ENCODE measurements at places on chromosomes 3 and 15.

- no peak for DNase-seq
Observed at GRCh38 chr15:75651810-75652543, 4.3 kb downstream of the SNX33 start.

DNA sequence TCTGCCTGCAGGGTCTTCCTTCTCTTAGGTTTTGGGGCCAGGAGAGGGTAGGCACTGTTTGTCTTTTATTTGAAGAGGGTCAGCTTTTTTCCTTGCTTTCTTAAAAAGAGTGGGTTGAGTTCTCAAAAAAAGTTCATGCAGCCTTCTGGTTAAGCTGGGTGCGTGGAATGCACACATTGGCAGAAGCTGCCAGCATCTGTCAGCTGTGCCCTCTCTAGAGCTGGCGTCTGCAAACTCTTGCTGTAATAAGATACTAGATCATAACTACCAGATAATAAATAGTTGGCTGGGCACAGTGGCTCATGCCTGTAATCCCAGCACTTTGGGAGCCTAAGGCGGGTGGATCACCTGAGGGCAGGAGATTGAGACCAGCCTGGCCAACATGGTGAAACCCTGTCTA lies 373.4 kb downstream of the OCA2 start:
- no peak for DNase-seq

- DNase-seq, result no peak
Observed at GRCh38 chr3:52507359-52507758, 12.2 kb downstream of the STAB1 start.

DNA sequence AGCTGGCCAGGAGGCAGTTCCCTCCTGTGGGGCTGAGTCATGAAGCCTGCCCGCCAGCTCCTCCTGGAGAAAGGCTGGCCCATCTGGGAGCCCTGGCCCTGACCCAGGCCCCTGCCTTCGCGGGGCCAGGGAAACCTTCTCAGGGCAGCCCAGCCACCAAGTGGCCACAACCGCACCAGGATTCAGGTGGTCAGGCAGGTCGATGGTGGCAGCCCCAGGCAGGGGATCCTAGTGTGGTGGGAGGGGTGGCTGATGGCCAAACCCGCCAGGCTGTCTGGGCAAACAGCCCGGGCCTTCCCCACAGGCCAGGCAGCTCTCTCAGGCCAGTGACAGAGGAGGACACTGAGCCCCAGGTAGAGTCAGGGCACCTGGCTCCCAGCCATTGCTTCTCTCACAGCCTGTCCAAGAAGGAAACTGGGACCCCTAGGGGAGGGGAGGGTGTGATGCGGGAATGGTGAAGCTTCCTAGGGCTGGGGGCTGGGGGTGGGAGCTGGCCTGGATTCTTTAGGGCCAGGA lies 1.2 kb downstream of the TWF2 start:
- no peak for DNase-seq

- DNase-seq, result no peak
Observed at GRCh38 chr3:151635905-151636304, 97.8 kb upstream of the AADACL2 start.

DNA sequence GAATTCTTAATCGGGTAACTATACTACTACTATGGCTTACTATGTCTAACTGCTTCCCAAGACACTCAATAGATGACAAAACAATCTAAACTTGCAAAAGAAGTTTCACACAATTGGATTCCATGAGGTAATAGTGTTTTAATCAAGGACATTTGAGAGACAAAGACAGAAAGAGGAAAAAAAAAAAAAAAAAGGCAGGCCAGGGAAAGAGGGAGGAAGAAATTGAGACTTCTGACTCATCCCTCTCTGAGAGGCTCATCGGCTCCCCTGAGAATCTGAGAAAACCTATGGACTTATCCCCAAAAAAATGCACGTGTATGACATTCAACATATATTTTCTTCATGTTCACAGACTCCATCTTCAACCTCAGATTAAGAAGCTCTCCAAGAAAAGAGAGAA lies 61.0 kb downstream of the SCAPER start:
- no peak for DNase-seq

DNA sequence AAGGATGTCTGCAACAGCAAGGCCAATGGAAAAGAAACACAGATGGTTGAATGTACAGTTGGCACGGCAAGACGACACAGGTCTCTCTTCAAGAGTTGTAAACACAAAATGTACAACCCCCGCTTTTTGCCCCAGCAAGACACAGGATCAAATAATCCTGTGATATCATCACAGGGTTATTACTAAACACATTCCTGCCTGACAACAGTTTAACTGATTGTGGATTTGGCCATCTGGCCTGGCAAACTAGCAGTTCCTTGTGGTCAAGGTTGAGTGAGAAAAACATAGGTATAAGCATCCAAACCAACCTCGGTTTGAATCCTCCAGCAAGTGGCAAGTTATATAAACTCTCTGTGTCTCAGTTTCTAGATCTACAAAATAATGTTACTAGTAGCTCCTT lies 23.4 kb downstream of the PARP16 start:
- no peak for DNase-seq

DNA sequence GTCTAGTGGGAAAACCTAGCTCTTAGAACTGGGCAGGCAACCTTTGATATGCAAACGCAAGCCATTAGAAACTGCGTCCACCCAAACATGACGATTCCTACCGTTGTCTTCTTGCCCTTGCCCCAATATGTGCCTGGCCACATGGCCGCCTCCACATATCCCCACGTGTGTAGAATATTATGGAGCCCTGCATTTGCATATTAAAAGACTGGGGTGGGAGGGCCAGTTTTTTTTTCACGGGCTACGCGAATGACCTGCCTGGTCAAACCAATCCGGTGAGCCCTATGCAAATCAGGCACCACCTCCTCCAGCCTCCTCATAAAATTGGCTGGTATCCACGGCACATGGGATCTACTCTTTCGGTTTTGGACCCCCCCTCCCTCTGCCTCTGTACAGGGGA lies 381.0 kb upstream of the RGMA start:
- DNase-seq, result no peak

DNA sequence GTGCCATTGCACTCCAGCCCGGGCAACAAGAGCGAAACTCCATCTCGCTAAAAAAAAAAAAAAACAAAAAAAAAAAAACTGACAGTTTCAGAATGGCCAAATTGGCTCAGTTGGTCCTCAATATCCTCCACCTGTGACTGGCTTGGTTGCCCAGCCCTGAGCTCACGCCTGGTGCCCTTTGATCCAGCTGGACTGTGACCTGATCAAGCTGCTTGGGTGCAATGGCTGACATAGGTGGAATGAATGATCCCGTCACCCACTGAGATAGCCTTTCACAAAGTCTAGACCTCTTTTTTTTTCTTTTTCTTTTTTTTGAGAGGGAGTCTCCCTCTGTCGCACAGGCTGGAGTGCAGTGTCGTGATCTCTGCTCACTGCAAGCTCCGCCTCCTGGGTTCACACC lies 254.6 kb downstream of the FOXP1 start:
- DNase-seq, result no peak

- no peak for DNase-seq
Observed at GRCh38 chr15:56339594-56339993, 25.6 kb upstream of the TEX9 start.

DNA sequence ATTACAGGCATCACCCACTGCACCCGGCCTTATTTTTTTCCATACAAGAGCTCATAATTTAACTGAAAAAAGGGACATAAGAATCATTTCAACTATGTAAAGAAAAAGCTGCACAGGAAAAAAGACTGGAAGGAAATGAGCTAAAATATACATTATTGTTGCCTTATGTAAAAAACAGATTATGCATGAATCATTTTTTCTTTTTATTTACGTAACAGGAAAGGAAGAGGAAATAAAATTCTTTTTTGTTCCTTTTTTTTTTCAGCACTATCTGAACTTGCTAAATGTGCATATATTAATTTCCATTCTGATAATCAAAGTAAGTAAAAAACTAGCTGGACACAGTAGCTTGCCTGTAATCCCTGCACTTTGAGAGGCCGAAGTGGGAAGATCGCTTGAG lies 12.1 kb downstream of the KIF9 start:
- DNase-seq, result no peak

DNA sequence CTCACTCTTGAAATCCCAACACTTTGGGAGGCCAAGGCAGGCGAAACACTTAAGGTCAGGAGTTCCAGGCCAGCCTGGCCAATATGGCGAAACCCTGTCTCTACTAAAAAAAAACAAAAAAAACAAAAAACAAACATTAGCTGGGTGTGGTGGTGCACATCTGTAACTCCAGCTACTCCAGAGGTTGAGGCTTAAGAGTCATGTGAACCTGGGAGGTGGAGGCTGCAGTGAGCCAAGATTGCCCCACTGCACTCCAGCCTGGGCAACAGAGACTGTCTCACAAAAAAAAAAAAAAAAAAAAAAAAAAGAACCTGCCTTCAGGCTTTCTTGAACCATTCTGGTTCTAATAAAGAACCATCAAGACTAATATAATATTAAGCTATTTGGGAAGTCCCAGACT lies 16.5 kb downstream of the ARPP19 start:
- no peak for DNase-seq

GRCh38 chr3:190125436-190126068 lies 4.9 kb upstream of the P3H2 start:
- DNase-seq, result no peak

GRCh38 chr3:118850687-118851086 lies 184.0 kb downstream of the IGSF11 start:
- DNase-seq, result no peak

DNA sequence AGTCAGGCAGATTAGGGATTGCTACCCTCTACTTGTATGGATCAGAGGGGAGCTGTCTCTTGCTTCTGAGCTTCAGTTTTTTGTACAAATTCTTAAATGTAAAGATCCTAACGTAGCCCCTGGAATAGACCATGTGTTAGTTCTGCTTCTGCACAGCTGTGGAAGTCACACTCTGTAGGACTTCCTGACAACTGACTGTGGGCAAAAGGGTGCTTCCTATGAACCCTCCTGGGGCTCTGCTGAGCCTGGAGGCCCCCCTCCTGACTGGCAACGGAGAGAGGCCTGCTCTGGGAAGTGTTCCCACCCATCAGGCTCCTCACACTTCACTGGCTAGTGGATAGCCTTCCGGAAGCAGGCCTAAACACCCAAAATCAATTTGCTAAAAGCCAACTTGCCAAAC lies 131.0 kb downstream of the RPLP1 start:
- DNase-seq, result no peak

- no peak for DNase-seq
Observed at GRCh38 chr15:85607141-85607806, 187.5 kb downstream of the KLHL25 start.

DNA sequence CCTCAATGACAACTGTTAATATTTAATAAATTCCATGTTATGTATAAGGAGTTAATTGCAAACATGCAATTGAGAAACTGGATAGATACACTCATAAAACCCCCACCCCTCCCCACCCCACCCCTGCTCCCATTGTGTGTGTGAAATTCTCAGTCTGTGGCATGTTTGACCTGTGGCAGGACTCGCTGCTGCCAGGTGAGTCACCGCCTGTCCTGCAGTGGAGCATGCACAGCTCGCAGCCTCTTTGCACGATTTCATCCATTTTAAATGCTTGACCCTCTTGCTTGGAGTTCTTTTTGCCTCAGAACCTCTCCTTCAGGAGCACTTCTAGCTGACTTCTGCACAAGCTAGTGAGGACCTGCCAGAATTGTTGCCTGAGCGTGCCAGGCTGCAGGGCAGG lies 5.3 kb upstream of the APEH start:
- no peak for DNase-seq

GRCh38 chr3:149620291-149621020 lies 37.4 kb downstream of the WWTR1 start:
- DNase-seq, result no peak

DNA sequence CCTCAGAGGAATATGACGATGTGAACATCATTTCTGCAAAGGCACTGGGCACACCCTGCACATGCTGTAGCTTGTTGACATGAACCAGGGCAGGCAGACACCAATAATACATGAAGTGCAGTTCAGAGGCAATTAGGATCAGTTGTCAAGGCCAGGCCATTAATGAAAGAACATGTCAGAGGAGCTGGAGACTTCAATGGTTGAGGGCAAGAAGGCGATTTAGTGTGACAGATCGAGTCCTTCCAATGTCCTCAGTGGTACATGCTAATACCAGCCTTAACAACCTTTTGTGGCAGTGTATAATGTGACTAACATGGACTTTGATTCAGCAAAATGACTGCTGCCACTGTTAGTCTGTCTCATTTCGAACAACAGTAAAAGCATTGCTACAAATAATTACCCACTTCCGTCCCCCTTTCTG lies 205.2 kb upstream of the NANOGP8 start:
- DNase-seq, result no peak

- DNase-seq, result no peak
Observed at GRCh38 chr3:49709852-49710251, 9.6 kb downstream of the AMIGO3 start.

DNA sequence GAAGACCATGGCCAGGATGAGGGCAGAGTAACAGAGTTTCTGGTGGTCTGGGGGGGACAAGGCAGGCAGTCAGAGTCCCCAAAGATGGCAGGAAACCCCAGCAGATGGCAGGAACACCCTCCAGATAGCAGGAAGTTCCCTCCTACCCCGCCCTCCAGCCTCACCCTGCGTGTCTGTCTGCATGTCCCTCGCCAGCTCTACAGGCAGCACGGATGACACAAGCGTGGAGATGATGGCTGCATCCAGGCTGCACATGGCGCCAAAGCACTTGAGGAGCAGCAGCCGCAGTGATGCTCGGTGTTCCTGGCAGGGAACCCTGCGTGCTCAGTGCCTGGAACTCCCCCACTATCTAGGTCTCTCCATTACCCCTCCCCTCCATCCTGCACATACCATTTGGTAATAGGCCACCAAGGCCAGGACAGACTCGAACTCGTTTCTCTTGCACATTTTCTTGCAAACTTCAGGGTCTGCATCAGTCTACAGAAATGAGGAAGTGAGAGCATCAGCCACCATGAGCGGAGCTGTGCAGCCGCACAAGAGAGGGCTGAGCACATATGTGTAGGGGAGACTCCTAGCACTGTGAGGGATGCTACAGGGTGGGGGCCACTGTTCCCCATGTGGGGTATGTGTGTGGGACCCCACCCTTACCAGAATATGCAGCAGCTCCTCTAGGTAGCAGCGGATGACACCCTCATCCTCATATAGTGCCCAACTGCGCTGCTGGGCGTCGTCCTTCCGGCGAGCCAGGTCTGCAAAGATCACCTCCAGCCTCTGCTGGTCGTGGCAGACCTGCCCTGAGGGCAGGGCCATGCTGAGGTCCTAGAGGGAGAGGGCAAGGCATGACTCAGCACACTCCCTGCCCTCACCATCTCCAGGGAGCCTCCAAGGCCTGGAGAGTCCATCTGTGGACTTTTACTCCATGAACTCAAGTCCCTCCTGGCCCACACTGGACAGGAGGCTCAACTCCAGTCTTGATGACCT lies 6.0 kb downstream of the NCKIPSD start:
- DNase-seq, result no peak

DNA sequence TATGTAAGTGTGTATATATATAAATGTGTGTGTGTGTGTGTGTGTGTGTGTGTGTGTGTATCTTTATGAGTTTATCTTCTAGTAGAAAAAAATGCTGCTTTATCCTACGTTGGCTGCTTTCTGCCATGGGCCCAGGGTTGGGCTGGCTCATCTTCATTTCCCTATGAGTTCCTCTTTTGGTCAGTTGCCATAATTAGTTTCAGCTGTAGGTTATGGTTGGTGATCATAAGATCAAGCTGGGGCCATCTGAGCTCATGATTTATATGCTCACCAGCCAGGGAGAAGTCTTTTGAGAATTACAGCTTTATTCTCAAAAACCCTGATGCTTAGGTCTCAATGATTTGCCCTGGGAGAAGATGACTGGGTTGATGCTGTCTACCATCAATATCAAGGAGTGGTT lies 775.8 kb upstream of the ARPP21 start:
- DNase-seq, result no peak
